ENCODE measurements at places on chromosomes 2 and 18.

GRCh38 chr2:76197842-76198448, 487.2 kb upstream of the GCFC2 start:
- no peak for DNase-seq

- peak; percentile 43 for DNase-seq
Observed at GRCh38 chr2:24972315-24972961, 683 bp upstream of the DNAJC27 start.

DNA sequence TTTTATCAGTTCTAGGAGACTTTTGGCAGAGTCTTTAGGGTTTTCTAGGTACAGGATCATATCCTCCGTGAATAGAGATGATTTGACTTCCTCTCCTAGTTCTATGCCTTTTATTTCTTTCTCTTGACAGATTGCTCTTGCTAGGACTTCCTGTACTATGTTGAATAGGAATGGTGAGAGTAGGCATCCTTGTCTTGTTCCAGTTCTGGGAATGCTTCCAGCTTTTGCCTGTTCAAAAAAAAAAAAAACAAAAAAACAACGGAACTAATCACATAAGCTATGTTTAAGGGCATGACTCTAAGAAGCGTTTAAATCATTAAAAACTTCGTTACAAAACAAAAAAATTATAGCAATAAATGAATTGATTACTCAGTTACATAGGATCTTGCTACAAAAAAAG, 145.7 kb downstream of the NUP35 start:
- DNase-seq: no peak

GRCh38 chr2:235934059-235934773, 234.0 kb downstream of the GBX2 start:
- no peak for DNase-seq

DNA sequence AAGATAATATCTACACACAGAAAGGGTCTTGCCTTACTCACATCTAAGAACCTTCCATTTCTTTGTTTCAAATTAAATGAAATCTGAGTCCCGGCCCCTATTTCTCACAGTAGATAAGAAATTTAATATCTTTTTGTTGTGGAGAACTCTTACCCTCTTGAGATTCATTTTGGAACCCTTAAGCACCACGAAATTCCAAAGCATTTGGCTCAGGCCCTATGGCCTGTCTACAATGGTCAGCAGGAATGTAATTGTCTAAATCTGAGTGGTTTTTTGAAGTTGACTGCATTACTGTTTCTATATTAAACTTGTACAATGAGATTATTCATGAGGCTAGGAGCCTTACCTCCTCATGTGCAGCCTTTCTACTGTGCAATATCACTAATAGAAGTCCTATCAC, 723.3 kb downstream of the TSN start:
- no peak for DNase-seq

- no peak for DNase-seq
Observed at GRCh38 chr2:25814681-25815080, 63.6 kb downstream of the ASXL2 start.

- no peak for DNase-seq
Observed at GRCh38 chr2:134774786-134775641, 56.2 kb upstream of the TMEM163 start.

- no peak for DNase-seq
Observed at GRCh38 chr2:1494257-1494656, 81.0 kb downstream of the TPO start.

GRCh38 chr2:181621779-181622490, 35.0 kb downstream of the CERKL start:
- DNase-seq: no peak

DNA sequence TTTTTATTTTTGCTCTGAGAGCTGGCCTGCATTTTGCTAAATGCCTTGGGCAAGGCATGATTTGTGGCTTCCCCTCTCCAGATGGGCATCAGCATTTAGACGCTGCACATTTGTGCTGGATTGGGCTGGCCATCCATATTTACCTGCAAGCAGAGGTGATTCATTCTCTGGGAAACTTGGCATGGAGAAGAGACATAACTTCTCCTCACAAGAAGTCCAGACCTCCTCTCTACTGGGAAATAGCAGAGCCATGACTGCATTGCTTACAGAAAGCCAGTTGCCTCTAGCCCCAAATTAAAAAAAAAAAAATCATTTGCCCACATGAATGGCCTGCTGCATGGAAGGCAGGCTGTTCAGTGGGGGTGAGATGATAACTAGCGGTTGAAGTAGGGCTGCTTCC, 120.1 kb downstream of the ACTR3 start:
- no peak for DNase-seq

DNA sequence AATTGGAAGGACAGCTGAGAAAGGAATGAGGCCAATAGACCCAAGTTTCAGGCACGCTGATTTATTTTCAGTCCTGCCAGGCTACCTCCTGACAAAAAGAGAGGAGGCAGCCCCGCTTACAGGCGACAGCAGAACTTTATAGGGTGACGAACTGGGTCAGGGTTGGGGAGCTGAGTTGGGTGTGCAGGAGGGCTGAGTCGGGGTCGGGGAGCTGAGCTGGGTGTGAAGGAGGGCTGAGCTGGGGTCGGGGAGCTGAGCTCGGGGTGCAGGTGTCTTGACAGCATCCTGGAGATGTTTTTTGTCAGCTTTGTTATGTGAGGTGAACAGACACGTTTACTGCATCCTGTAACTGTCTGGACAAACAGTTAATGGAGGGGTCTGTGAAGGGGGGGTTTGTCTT, 342.2 kb downstream of the ADCYAP1 start:
- no peak for DNase-seq

DNA sequence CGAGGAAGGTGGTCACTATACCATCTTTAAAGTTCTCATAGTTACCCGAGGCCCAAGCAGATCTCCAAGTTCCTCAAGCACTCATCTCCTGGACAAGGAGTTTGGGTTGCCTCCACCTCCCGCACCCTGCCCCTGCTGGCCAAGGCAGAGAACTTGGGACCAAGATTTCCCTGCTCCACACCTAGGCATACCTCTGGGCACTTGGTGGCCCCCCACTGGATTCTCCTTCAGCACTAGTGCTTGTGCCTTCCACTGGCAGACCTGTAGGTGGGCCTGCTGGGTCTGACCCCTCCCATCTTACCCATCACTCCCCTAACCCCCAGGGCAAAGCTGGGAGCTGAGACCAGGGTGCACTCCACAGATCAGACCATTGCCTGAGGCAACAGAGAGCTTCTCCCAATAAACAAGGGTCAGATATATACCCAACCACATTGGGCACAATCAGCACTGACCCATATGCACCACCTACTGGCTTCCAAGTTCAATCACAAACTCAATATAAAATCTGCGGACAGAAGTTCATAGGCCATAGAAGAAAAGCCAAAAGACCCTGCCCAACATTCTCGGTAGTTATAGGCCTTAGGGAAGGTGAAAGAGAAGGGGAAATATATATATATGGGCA, 244.2 kb downstream of the EXOC6B start:
- no peak for DNase-seq

DNA sequence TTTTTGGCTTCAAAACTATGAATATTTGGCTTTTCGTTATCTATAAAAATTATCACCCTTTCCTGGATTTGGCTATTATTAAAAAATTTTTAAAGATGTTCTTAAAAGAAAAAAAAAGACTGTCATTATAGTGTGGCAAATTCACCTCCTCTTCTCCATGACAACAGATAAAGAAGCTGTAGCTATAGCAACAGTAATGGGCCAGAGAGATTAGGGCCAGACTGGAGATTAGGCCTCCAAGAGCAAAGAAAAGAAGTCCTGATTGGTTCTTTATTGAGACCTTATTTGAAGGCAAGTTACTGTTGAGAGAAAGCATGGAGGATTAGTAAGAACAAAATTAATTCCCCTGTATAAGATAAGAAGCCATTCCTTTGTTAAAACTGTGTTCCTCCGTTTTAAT, 812.5 kb downstream of the DCC start:
- no peak for DNase-seq

DNA sequence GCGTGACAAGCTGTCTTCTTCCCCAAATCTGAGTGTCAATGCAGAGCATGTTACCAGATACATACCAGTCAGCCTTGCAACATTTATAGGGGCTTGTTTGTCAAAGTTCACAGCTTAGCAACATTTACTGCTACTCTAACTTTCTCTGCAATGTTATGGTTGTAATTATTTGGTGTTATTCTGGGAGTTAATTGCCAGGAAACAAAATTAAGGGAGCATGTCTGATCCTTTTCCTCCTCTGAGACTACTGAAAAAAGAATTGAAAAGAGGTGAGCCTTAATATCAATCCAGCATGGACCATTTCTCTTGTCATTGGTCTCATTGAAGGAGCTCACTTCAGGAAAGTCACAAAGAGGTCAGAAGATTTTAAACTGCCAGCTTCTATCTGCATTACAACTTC, 465.6 kb upstream of the LINC00305 start:
- no peak for DNase-seq

DNA sequence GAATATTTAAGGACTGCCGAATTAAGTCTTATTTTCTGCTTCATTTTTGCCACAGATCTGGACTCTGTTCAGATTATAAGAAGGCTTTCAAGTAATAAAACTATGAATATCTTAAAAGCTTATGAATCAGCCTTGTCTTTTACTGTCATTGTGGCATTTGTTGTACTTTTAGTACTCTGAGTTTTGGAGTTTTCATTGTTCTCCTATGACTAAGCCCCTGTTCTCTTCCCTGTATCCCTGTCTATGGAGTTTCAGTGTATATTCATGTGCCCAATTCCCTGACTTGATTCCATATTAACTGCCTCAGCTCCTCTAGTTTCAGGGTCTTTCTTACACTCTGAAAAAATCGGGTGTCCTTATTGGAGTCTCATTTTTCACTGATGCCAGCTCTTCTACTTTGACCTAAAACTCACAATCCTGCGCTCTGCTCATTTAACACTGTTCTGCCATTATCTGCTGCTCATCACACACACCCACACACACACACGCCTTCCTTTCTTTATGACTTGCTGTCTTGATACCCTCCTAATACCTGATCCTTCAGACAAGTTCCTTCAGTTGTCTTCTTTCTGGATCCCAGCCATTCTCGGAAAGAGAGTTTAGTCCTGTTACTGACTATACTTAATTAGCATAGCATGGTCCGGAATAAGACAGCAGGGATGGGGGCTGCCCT, 511.8 kb downstream of the CPS1 start:
- DNase-seq: no peak

DNA sequence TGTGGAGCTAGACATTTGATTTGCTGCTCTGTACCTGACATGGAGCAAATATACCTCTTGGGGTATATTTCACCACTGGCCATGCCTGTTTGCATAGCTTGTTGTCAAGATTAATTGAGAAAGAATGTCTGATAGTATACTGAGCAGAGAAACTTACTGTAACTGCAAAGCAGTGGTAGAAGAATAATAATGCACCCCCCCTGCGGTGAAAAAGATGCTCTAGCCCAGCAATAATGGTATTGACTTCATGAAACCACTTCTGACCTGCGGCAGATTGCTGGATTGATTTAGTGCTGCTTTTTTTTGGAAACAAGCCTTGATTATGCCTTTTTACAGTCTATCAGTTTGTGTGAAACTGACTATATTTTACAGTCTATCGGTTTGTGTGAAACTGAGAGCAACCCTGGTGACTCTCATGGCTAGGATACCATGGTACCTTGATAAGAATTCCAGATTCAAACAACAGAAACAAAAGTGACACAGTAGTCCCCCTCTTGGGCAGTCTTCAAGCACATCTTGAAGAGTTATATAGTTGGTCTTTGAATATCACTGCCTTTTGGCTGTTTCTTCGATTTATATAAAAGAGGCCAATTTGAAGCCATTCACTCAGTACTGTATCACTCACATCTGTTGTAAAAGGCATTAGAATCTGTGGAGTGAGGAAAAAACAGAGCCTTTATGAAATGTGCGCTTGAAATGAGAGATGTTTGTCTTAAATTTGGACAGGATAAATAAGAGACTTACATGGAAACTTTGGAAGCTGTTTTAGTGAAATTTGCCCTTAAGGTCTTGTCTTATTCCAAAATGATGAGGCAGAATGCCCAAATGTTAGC, 102.5 kb downstream of the FMNL2 start:
- no peak for DNase-seq

GRCh38 chr2:38230756-38231155, 146.3 kb downstream of the ATL2 start:
- no peak for DNase-seq

DNA sequence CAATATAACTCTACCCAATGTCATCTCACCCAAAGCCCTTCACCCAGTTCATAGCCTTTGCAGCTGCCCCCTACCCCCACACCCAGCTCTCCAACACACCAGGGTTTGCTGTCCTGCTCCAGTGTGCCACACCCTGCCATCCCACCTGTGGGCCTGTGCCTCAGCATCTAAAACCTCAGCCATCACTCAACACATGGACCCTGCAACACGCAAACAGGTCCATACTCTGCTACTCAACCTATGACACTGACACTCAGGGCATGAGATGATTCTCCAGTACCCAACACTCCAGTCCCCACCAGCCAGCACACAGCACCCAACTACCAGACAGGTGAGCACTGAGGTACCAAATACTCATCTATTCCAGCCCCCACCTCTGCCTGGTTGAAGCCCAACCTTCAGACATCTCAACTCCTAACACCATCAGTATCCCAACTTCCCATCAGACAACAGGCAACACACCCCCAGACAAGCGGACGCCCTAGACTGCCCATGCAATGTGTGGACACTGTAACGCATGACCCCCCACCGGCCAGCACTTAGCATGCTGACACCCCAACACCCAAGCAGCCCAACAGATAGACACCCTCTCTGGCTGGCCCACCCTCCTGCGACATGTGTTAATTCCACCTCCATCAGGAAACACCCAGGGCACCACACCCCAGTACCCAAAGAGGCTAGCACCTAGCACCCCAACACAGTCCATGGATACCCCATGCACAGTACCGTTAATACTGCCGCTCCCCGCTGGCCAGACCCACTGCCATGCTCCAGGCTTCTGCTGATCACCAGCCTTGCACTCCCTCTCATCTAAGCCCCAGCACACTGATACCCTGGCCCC, 25.0 kb downstream of the ZAP70 start:
- no peak for DNase-seq

GRCh38 chr18:6055711-6056110, 160.4 kb upstream of the TMEM200C start:
- no peak for DNase-seq

DNA sequence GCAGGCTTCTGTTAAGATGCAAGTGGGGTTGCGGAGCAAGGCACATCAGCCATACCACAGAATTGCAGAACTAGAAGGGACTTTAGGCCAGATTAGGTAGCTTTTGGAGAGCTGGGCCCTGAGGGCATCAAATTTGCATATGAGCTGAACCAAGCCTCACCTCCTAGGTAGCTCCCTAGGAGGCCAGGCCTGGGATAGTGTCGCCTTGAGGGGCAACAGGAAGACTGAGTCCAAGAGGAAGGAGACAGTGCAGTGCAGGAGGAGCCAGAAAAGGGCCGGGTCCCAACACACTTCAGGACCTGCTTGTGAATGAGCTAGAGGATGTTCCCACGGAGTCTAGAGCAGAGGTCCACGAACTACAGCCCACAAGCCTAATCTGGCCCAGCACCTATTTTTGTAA, 98.7 kb downstream of the MAPK4 start:
- no peak for DNase-seq

GRCh38 chr18:2143636-2144035, 427.7 kb downstream of the METTL4 start:
- no peak for DNase-seq

GRCh38 chr18:43735570-43735969, 458.3 kb upstream of the SYT4 start:
- DNase-seq: no peak

GRCh38 chr2:176140513-176141317, 10.6 kb upstream of the HOXD4 start:
- DNase-seq: peak; percentile 61
